ENCODE measurements at places on chromosomes 2 and 18. TPM values are rescaled to one million over a fixed set of nuclear protein-coding genes. Genes with fewer than 3 reads are reported as not detected.

IL36RN gene
- 0.12 TPM for total RNA-seq

SP100 gene
- 26.0 TPM for total RNA-seq

GKN2 gene
- total RNA-seq: 1.5 TPM

CRYBA2 gene
- total RNA-seq: not detected

SCN2A gene
- total RNA-seq: 0.04 TPM

MYCN gene
- total RNA-seq: not detected

ALPG gene
- total RNA-seq: 0.71 TPM

UGT1A4 gene
- 0.07 TPM for total RNA-seq

GLI2 gene
- 31.4 TPM for total RNA-seq

SP5 gene
- total RNA-seq: not detected

Measured in A549 treated with dexamethasone at 1 μM for 4 hours (cell line).